Uterus (tissue), 4 donors: ENCODE measurements at places on chromosomes 7 and 10. TPM values are rescaled to one million over a fixed set of nuclear protein-coding genes. Genes with fewer than 3 reads are reported as not detected.

DNA sequence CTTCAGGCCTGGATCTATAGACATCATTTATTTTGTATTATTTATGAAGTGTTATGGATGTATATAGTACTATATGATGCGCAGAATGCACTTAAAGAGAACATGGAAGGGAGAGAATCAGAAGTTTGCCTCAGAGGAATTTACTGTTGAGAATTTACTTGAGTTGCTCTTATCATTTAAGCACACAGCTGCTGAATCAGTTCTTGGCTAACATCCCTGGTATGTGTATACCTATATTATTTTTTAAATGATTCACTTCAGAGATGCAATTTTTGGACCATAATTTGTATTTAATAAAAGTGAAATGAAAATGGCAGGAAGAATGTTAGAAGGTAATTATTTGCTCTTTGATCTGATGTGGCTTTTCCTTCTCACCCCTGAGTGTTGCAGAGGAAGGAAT is 191.6 kb downstream of the BICC1 start:
- no peaks in the 10 kb centered on the region for H3K36me3 ChIP-seq
- no peak for DNase-seq
- no peaks in the 10 kb centered on the region for H3K4me1 ChIP-seq
- no peak overlapping the region for H3K27ac ChIP-seq
- H3K4me3 ChIP-seq = no peak overlapping the region

DNA sequence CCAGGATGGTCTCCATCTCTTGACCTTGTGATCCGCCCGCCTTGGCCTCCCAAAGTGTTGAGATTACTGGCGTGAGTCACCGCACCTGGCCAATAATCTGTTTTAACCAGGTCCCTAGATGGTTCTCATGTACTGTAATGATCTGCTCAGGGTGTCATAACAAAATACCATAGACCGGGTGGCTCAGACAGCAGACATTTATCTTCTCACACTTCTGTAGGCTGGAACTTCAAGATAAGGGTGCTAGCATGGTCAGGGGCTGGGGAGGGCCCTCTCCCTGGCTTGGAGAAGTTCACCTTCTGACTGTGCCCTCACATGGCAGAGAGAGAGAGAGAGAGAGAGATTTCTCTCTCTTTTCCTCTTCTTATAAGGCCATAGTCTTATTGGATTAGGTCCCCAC is 279.4 kb upstream of the LYZL1 start:
- H3K36me3 ChIP-seq = no peaks in the 10 kb centered on the region
- no peak for DNase-seq
- no peak overlapping the region for H3K4me3 ChIP-seq
- no peak overlapping the region for H3K27ac ChIP-seq
- H3K4me1 ChIP-seq = no peaks in the 10 kb centered on the region

DNA sequence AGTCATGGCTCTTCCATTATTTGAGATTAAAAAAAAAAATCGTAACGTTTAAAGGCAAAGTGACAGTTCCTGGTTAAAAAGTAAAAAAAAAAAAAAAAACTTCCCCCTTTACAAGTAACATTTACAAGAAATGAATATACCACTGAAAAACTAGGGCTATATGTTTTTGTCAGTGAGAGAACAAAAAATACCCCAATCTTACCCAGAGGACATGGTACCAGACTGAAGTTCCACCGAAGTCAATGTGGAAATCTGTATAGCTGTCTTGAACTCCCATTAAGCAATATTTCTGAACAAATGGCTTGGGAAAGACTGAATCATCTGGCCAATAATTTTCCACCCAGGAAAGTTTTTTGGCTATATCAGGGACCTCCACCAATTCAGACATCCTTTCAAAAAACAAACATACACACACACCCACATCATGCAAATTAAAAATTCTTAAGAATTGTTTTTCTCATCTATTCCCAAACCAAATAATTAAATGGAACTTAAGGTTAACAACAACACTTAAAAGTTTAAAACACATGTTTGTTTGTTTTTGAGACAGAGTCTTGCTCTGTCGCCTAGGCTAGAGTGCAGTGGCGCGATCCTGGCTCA is 50.2 kb downstream of the KDM7A start:
- no peak overlapping the region for H3K27ac ChIP-seq
- DNase-seq = no peak
- no peak overlapping the region for H3K4me3 ChIP-seq
- no peaks in the 10 kb centered on the region for H3K27me3 ChIP-seq

DNA sequence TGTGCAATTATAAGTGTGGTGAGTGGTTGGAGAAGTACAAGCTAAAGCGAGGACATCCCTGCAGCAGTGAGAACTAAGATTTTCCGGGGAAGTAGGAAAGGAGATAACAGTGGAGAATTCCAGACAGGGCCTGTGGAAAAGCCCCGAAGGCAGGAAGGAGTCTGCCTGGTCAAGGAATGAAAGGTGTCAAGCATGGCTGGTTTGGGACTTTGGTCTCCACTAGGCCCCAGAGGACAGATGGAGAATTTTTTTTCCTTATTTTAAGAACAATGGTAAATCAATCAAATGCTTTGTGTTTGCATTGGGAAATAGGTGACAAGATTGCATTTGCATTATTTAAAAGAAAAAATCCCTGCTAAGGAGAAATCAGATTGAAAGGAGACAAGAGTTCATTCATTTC is 3.2 kb upstream of the CEP55 start:
- H3K4me3 ChIP-seq = no peak overlapping the region
- peaks cover 5% of the 10 kb centered on the region for H3K4me1 ChIP-seq
- no peaks in the 10 kb centered on the region for H3K27me3 ChIP-seq
- no peaks in the 10 kb centered on the region for H3K36me3 ChIP-seq

DNA sequence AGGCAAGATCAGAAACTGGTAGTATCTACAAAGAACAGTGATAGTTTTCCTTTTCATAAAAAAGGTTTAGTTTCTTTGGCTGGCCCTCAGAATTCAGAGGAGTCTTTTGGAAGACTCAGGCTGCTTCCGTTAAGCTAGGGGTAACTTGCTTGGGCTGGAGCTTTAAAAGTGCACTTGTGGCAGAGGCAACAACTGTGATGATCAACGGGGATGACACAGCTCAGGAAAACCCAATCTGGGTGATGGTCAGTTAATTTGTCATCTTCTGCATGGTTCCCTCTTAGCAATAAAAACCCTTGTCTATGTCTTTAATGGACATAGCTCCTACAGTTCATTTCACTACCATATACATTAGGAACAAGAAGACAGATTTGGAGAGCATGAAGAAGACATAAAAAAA is 46.7 kb downstream of the SGMS1 start:
- no peak overlapping the region for H3K4me3 ChIP-seq
- H3K4me1 ChIP-seq = no peaks in the 10 kb centered on the region
- H3K36me3 ChIP-seq = no peaks in the 10 kb centered on the region
- H3K27ac ChIP-seq = no peak overlapping the region

- peak; percentile 78 for DNase-seq
- no peak overlapping the region for H3K27ac ChIP-seq
- H3K4me3 ChIP-seq = no peak overlapping the region
- no peaks in the 10 kb centered on the region for H3K27me3 ChIP-seq
Observed at GRCh38 chr7:102272075-102272916, 14.4 kb upstream of the SH2B2 start.

GRCh38 chr10:124949543-124949942 is 7.6 kb downstream of the ZRANB1 start:
- no peak overlapping the region for H3K4me3 ChIP-seq
- DNase-seq = no peak
- peaks cover 6% of the 10 kb centered on the region for H3K4me1 ChIP-seq
- no peak overlapping the region for H3K27ac ChIP-seq
- H3K27me3 ChIP-seq = no peaks in the 10 kb centered on the region
- no peaks in the 10 kb centered on the region for H3K36me3 ChIP-seq

- H3K27ac ChIP-seq = no peak overlapping the region
- no peak overlapping the region for H3K4me3 ChIP-seq
- H3K36me3 ChIP-seq = no peaks in the 10 kb centered on the region
Observed at GRCh38 chr10:28503114-28503513, 29.8 kb upstream of the WAC start.

DNA sequence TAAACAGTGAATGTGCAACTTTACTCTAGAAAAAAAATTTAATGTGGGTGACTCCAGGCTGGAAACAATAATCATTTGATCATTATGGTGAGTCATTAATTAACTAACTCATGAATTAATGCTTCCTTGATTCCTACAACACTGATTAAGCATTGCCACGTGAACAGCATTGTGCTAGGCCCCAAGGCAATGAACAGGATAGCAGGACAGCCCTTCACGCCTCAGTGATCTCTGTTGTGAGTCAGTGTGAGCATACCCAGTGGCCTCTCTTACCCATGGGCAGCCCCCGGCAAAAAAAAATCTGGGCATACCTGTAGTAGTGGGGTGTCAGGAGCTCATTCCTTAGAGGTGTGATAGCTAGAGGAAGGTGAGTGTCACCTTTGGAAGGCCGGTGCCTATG is 76.0 kb downstream of the DENND2A start:
- no peak for DNase-seq
- H3K4me3 ChIP-seq = no peak overlapping the region
- no peaks in the 10 kb centered on the region for H3K27me3 ChIP-seq
- H3K36me3 ChIP-seq = no peaks in the 10 kb centered on the region
- no peak overlapping the region for H3K27ac ChIP-seq

DNA sequence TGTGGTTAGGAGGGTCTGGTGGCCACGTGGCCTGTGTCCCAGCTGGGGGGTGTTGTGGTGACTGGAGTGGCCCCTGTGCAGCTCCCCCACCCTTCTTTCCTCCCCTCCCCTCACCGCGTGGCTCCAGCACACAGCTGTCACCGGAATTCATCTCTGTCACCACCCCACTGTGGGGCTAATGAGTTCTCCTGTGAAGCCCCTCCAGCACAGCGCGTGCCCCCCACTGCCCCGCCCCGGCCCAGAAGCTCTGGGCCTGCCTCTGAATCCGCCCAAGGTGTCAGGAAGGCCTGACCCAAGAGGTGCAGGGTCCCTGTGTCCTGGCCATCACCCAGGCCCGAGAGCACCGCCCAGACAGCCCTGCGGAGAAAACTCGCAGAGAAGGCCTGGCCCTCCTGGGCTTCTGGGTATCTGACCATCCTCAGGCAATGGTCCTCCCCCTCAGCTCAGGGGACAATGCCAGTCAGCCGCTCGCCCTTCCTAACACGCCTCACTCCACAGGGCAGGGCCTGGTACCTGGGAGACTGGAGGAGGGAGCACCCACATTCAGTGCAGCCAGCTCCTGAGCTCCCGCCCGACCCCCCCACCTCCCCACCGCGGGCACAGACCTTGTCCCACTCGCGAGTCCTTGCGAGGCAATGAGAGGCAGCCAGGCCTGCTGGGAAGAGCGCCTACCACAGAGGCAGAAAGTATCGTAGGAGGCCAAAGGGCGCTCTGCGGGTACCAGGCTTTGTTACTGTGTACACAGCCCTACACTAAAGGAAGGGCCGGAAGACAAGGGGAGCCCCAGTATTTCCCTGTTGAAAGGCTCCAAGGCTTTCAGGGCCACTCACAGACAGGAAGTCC is 38.2 kb downstream of the GBX1 start:
- peaks cover 10% of the 10 kb centered on the region for H3K4me1 ChIP-seq
- no peak for DNase-seq
- H3K27ac ChIP-seq = no peak overlapping the region
- H3K36me3 ChIP-seq = no peaks in the 10 kb centered on the region
- H3K27me3 ChIP-seq = no peaks in the 10 kb centered on the region
- no peak overlapping the region for H3K4me3 ChIP-seq

DNA sequence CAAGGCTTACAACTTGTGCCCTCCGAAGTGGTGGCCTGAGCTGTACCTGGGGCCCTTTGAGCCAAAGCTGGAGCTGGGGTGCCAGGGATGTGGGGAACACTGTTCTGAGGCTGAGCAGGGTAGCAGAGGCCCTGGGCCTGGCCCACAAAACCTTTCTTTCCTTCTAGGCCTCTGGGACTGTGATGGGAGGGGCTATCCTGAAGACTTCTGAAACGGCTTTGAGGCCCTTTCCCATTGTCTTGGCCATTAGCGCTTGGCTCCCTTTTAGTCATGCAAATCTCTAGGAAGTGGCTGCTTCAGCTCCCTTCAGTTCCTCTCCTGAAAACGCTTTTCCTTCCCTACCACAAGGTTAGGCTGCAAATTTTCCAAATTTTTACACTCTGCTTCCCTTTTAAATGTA is 16.8 kb upstream of the CRYGN start:
- peaks cover 3% of the 10 kb centered on the region for H3K4me1 ChIP-seq
- no peak for DNase-seq
- H3K36me3 ChIP-seq = no peaks in the 10 kb centered on the region
- no peak overlapping the region for H3K27ac ChIP-seq

DNA sequence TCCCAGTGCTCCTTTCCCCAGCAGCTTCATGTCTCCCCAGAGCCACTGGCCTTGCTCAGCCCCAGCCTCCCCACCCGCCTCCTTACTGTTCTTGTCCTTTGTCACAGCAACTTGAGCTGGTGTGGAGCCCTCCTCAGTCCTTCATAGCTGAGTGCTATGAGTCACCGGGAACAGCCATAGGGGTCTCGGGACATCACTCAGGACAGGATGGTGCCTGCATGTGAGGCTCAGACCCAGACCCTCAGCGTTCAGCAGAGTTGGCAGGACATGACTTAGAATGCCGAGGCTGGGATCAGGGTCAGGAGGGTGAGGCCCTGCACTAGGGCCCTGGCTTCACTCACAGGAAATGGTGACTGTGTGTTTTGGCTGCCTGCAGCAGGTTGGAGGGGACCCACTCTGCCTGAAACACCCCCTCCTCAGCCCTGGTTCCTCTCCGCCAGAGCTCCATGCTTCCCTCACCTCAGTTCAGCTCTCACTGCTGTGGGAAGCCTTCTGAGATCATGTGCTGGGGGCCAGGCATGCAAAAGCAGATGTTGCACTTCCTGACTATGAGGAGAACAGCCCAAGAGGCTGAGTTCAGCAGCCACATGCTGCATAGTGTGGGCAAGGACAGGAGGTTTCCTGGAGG is 40.7 kb upstream of the GJD4 start:
- no peaks in the 10 kb centered on the region for H3K4me1 ChIP-seq
- no peak for DNase-seq
- no peaks in the 10 kb centered on the region for H3K27me3 ChIP-seq
- H3K36me3 ChIP-seq = no peaks in the 10 kb centered on the region
- no peak overlapping the region for H3K27ac ChIP-seq
- H3K4me3 ChIP-seq = no peak overlapping the region

DNA sequence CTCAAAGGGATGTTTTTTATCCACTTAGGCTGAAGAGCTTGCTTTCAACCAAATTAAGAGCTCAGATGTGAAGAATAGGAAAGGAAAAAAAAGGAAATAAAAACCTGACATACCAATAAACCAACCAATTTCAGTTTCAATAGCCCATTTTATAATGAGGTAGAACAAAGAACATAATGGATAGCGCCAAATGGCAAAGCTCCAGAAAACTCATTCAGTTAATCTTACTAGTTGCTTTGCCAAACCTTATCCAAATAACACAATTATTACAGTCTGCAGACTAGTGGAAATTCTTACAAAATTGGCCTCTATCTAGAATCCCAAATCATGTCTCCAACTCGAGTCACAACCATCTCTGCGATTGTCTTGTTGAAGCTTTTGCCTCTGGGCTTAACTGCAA is 337.0 kb downstream of the CRPPA start:
- DNase-seq = no peak
- H3K27ac ChIP-seq = no peak overlapping the region
- H3K4me3 ChIP-seq = no peak overlapping the region
- no peaks in the 10 kb centered on the region for H3K4me1 ChIP-seq

- no peak overlapping the region for H3K27ac ChIP-seq
- no peak for DNase-seq
- no peak overlapping the region for H3K4me3 ChIP-seq
- no peaks in the 10 kb centered on the region for H3K36me3 ChIP-seq
- no peaks in the 10 kb centered on the region for H3K4me1 ChIP-seq
- H3K27me3 ChIP-seq = no peaks in the 10 kb centered on the region
Observed at GRCh38 chr7:11430112-11430511, 401.9 kb downstream of the THSD7A start.

Gene TLX1
- not detected for total RNA-seq

Gene CDHR1
- total RNA-seq = under 0.01 TPM

Gene DNAH11
- total RNA-seq = 0.29 TPM

Gene PRPS1L1
- not detected for total RNA-seq

Gene MYOZ1
- 1.7 TPM for total RNA-seq

Gene ITGA8
- 64.8 TPM for total RNA-seq
